Esophagus squamous epithelium (tissue), 5 donors: ENCODE measurements at places on chromosomes 3 and 15.

DNA sequence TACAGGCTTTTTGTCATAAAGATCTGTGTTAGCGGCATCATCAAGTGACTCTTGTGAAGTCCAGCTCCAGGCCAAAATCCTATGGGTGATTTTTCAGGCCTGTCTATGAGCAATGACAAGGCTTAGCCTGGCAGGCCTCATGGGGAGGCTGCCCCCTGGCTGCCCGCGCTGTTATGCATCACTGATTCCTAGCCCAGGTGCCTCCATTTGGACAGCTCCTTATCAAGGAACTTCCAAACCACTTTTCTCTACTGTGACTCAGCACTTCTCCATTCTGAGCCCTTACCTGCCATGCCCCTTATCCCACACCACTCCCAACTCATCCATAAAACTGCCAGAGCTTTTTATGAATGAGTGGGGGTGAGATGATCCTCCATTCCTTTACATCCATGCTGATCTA, 91.5 kb upstream of the C3orf80 start:
- no peak for DNase-seq

GRCh38 chr3:12479919-12480427, 4.3 kb upstream of the TSEN2 start:
- DNase-seq: no peak

DNA sequence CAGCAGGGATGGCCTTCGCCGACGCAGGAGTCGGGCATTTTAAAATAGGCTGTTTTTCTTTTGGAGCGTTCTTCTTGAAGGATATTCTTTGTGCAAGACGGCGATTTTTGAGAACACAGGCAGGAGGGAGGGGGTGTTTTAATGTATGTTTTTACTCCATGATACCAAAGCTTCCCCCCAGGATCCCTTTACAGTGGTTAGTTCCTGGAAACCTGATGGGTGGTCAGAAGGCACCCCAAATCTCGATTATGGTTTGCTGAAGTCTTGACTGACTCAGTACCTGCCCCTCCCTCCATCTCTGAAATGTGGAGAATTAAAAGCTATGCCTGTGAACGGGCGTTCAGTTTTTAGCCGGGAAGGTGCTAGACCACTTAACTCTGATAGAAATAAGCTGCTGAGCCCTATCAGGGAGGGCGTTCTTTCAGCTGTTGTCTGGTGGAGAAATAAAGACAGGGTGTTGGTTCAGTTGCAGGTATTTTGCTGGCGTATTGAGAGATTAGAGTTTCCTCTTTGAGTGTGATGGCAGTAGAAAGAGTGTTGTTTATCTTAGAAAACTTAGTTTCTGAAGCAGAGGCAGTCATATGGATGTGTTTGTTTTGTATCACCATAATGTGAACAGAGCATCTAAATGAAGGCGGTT, 3.4 kb downstream of the IGF1R start:
- DNase-seq: no peak

- no peak for DNase-seq
Measured at GRCh38 chr3:175895731-175896130, 1036.6 kb downstream of the NAALADL2 start.

DNA sequence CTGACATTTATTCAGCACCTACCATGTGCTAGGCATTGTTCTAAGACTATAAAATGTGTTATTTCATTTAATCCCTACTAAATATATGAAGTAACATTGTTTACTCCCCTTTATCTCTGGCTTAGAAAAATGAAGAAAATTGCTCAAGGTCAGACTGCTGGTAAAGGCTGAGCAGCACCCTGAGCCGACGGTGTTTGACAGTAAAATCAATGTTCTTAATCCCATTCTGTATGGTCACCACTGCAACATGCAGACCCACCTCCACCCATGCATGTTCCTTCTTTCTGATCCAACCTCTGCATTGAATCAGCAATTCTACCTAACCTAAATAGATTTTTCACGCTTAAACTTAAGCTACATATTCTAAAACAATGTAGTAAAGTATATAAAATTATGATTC, 216.5 kb downstream of the ZBBX start:
- no peak for DNase-seq

DNA sequence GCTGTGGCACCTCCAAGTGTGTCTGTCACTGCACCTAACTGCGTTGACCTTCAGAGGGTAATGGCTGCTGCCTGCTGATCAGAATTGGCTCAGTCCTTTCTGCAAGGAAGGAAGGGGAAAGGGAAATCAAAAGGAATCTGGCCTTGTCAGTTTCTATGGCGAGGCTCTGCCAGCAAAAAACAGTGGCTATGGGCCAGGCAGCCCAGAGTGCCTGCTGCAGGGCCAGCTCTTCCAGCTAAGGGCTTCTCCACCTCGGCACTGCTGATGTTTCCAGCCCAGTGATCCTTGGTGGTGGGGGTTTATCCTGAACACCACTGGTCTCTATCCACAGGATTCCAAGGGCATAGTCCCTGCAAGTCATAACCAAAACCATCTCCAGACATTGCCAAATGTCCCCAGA, 184.3 kb downstream of the TJP1 start:
- no peak for DNase-seq

DNA sequence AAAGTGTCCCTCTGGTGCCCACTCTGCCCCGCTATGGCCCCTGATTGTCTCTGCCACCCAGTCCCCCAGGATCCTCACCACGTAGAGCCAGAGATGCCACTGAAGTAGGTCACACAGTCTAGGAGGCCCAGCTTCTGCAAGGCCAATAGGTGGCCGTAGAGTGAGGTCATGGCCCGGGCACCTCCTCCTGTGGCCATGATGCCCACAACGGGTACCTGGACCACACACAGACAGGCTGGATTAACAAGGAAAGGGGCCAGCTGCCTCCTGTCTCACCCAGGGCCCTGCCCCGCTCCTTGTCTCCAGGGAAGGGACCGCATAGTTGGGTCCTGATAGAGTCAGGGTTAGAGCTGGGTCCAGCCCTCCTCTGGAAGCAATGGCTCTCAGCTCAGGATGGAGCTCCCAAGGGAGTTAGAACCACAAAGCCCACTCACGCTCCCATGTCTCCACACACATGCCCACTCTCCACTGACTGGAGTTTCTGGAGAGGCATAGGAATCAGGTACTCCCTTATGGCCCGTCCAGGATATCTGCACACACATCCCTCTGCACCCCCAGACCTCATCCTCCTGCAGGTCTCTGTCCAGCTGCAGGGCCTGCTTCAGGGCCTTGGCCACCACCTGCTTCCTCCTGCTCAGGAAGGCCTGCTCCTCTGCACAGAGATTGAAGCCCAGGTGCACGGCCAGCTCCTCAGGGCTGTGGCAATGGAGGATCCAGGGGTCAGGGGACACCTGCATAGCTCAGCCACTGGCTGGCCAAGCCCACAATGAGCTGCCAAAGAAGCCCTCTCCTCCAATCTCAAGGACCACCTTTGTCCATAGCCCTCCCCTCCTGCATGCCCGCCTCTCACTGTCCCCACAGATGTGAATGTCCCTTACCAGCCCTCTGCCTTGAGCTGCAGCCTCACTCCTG, 13.2 kb downstream of the PLA2G4D start:
- no peak for DNase-seq

GRCh38 chr15:93058128-93058527, 30.9 kb downstream of the RGMA start:
- no peak for DNase-seq

DNA sequence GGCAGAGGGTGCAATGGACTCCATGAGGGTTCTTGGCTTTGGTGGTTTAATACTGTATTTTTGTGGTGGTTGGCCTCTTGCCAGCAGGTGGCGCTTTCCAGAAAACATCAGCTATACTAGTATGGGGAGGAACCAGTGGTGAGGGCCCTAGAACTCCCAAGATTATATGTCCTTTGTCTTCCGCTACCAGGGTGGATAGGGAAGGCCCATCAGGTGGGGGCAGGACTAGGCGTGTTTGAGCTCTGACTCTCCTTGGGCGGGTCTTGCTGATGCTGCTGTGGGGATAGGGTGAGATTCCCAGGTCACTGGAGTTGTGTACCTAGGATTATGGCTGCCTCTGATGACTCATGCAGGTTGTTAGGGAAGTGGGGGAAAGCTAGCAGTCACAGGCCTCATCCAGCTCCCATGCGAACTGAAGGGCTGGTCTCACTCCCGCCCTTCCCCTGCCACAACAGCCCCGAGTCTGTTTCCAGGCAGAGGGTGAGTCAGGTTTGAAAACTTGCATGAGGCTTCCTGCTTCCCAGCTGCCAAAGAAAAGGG, 357.7 kb downstream of the OTOL1 start:
- no peak for DNase-seq

DNA sequence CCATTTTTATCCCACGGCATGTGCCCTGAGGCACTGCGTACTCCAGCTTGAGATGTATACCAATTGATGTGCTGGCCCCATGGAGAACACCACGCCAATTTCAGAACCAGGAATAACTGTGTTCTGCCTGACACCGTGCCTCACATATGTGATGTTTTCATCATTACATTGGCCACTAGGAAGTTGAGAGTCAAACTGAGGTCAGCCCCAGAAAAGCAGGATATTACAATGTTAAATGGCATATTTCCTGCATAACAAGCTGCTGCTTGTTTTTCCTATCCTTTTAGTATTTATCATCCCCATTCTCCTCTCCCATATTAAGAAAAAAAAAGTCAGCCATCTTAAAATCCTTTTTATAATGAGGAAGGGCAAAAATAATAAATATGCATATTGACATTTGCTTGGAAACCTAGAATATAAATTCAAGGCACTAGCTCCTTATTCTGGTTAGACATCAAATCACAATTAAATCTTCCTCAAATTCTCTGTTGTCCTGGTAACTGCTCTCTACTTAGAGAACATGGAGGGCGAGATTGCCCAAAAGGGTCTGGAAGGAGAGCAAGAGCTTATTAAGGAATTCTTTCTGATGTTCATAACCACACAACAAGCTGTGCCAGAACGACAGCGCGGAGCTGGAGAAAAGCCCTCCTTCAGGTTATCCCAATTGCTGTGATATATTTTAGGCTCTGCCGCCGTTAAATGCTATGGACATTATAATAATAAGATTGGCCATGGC, 112.6 kb downstream of the UACA start:
- DNase-seq: no peak

DNA sequence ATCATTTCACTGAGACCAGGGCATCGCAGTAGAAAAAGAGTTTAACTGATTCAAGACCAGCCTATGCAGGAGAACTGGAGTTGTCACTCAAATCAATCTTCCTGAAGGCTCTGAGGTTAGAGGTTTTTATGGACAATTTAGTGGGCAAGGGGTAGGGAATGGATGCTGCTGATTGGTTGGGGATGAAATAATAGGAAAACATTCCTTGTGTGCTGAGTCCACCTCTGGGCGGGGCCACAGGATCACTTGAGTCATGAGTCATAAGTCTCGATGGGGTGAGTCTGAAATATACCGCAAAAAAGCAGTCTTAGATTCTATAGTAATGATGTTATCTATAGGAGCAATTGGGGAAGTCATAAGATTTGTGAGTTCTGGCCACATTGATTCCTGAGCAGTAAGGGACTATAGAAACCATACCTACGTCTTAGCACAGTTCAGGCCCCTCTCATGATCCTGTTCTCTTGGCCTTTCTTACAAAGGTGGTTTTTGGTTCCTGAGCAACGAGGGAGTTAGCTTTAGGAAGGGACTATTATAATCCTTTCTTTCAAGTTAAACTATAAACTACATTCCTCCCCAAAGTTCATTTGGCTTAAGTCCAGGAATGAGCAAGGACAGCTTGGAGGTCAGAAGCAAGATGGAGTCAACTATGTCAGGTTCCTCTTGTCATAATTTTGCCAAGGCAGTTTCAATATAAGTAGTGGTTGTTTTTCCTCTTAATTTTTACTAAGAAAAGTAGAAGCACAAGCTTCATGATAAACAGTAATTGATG, 2.7 kb upstream of the OPA1 start:
- DNase-seq: no peak

DNA sequence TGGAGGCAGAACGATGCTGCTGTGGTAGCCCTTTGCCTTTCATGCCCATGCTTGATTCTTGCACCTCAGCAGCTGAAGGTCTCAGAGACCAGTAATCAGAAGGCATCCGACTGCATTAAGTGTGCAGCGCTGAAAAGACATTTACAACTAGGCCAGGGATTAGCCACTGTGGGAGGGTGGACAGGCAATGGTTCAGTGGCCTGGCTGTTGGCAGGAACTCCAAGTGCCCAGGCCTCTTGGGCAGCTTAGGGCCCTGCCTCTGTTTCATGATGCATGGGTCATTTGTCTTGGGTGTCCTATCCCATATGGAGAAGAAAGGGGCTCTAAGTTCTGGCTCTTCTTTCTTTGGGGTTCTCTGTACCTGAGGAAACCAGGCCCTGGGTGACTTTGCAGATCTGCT, 11.4 kb downstream of the TMED3 start:
- DNase-seq: no peak

- no peak for DNase-seq
Measured at GRCh38 chr15:91456251-91456718, 356.2 kb downstream of the SV2B start.

DNA sequence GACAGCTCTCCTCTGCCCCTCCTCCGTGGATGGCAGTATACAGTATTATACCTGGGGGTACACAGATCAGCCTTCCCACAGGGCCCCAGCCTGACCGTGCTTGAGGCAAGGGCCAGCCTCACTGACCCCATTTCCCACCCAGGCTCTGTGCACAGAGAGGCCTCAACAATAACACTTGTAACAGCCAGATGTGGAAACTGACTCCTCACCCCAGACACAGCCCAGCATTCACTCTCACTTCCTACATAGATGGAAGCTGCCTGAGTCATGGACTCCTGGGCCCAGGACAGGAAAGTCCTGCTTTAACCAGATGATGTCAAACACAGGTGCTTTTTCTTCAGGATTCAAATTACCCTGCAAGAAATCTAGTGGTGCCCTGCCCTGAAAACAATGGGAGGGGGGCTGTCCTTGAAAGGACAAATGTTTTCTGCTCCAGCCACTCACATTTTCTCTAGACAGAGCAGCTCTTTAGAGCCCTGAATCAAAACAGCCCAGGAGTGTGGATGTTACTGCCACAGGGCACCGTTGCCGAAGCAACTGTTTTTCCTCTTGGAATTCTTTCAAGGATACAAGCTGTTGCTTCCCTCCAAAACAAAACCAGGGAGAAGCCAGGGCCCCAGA, 16.4 kb downstream of the CCDC12 start:
- DNase-seq: no peak

GRCh38 chr3:25396686-25397085, 31.4 kb upstream of the RARB start:
- DNase-seq: no peak

GRCh38 chr3:128281056-128281455, 127.8 kb downstream of the EEFSEC start:
- no peak for DNase-seq

DNA sequence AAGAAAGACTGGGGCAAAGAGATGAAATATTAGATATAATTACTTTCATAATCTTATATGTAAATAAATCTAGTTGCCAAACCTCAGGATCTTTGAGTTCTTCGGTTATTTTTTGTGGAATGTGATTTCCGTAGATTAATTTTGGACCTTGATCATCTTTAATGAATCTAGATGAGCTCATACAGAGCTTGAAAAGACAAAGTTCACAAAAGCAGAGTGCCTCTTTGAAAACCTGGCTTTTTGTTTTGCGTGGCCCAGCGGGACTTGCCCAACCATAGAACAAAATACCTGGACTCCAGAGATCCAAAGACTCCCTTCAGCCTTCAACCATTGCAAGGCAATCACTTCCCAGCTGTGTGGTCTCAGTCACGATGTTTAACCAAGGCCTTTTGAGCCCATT, 54.8 kb upstream of the CHST2 start:
- no peak for DNase-seq
